C1 segment of cervical spinal cord (tissue), 14 donors: ENCODE measurements at places on chromosomes 3 and 15.
A peak's percentile ranks its signal among the peaks of the same experiment; 100 is the strongest.

DNA sequence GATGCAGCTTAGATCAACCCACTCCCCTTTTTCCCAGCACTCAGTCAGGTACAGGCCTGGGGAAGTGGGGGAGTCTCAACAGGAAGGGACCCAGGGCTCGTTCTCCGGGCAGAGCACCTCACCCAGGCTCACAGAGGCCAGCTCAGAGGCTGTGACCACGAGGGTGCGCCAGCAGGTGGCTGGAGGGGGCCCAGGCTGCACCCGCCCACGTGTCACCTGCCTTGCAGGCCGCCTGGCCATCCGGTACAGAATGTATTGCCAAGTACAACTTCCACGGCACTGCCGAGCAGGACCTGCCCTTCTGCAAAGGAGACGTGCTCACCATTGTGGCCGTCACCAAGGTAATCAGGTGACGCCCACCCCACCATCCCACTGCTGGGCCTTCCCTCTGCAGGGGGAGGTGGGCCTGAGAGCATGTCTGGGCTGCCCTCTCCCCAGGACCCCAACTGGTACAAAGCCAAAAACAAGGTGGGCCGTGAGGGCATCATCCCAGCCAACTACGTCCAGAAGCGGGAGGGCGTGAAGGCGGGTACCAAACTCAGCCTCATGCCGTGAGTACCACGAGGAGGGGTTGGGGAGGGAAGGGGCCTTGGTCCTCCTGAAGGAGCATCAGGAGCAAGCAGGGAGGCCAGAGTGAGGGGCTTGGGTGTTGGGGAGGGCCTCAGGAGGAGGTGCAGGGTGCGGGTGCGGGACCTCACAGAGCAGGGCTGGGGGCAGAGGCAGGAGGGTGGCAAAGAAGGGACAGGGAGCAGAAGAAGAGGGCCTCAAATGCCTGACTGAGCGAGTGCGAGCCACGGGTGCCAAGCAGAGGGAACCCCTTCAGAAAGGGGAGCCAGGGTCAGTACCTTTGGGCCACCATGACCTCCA lies 14.0 kb upstream of the LMAN1L start:
- no peak for DNase-seq

- peak; percentile 42 for DNase-seq
These were observed 11.1 kb downstream of the TNK2 start for GRCh38 chr3:195897081-195897852.

GRCh38 chr3:130606336-130606735 lies 89.4 kb downstream of the COL6A6 start:
- DNase-seq, result no peak

GRCh38 chr3:138332472-138333073 lies 2.9 kb upstream of the NME9 start:
- DNase-seq, result no peak

DNA sequence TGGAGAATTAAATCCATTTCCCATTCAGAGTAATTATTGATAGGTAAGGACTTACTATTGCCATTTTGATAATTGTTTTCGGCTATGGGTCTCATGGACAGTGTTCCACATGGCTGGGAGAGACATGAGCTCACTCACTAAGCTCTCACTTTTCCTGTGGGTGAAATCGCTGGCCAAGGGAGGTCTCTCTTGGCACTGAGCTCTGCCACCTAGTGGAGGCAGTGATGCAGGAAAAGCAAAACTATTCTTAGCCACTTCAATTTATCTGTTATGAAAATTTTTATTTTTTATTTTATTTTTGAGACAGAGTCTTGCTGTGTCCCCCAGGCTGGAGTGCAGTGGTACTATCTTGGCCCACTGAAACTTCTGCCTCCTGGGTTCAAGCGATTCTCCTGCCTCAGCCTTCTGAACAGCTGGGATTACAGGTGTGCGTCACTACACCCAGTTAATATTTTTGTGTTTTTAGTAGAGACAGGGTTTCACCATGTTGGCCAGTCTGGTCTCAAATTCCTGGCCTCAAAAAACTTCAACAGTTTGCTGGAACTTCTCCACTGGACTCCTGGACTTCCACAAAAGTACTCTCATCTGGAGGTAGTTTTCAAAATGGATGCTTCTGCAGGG lies 4.7 kb upstream of the RNF13 start:
- DNase-seq, result peak; percentile 4

- DNase-seq, result no peak
These were observed 39.4 kb downstream of the UACA start for GRCh38 chr15:70723927-70724326.

- DNase-seq, result no peak
These were observed 11.0 kb downstream of the TSPAN3 start for GRCh38 chr15:77059786-77060361.

DNA sequence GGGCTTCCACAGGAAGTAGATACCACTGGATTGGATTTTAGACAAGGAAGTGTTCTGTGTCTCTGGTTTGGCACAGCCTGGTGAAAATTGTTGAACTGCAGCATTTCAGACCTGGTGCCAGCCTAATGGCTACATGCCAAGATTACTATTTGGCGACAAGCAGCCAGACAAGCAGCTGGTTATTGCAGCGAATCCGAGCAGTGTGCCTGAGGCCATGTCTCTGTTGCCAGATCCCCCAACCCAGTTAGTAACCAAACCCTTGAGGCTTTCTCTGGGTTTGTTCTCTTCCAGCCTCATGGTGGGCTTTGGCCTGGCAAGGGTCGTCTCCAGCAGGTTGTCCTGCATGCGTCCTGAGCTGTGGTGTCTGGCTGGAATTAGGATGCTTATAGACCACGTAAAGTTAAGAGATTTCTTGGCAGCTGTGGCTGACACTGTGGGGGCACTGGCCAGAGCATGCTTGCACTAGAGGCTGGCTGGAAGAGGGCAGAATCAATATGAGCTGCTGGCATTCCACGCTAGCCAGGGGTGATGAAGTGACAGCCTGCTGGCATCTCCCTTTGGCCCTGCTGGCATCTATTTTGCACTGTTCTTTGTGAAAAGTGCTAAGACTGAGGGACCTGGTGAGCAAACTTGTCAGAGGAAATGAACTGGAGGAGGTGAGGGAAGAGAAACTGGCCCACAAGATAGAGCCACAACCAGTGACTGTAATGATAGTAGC lies 172.6 kb downstream of the RBMS3 start:
- peak; percentile 43 for DNase-seq

DNA sequence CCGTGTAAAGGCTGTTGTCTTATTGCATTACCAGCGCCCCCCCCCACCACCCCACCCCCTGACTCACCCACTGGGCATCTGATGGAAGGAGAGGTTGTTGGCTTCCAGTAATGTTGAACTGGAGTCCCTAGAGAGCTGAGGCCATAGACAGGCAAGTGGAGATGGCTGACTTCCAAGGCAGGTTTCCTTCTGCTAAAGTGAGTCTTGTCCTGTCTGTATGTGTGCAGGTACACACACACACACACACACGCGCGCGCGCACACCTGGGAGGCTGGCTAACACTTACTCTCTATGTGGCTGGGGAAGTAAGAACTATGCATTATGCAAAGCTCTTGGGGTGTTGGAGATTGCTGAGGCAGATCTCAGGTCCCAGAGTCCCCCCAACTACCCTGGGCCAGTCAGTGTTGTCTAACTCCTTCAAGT lies 1.6 kb upstream of the KY start:
- DNase-seq, result no peak
